ENCODE measurements at places on chromosomes 6 and 20.

- no peak for DNase-seq
Observed at GRCh38 chr6:6166064-6166463, 154.4 kb downstream of the F13A1 start.

DNA sequence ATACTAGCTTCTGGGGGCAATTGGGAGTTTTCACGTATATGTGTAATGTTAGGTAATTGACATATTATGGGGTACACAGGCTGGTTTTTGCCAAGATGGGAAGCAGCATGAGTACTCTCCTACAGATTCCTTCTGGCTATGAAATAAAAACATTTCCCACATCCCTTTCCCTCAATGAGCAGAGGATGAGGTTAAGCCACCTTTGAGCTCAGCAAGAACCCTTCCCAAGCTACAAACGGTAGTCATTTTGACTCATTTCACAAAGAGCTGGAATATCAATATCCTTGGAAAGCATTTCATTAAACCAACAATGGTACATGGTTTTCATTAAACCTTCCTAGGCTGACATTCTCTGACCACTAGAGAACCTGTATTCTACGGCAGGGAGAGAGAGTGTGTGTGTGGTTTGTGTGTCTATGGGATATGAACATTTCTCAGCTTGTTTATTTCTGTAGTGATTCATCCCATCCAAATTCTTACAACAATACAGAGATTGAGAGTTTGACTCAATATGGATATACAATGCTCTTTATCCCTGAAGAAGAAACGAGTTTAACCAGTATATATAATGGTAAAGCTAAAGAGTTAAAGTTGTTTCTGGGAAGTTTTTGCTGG lies 119.5 kb downstream of the ARHGAP18 start:
- DNase-seq: no peak

- DNase-seq: no peak
Observed at GRCh38 chr6:35195120-35195780, 18.5 kb upstream of the SCUBE3 start.

- DNase-seq: no peak
Observed at GRCh38 chr6:15628499-15629131, 34.2 kb downstream of the DTNBP1 start.

DNA sequence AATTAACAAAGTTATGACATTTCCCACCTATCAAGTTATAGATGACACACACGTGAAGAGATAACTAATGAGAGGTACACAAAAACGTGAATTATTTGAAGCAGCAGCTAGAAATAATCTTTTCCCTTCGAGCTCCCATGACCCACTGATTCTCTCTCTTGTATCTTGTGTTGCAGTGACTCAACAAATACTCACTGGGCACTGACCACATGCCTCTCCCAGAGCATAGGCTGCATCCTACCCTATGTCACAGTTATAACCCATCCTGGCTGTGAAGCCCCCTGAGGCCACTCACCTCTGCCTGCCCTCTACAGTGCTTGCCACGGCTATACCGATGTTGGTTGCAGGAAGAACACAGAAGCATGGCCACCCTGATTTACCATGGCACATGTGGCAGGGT lies 91.8 kb downstream of the INSM1 start:
- DNase-seq: no peak

DNA sequence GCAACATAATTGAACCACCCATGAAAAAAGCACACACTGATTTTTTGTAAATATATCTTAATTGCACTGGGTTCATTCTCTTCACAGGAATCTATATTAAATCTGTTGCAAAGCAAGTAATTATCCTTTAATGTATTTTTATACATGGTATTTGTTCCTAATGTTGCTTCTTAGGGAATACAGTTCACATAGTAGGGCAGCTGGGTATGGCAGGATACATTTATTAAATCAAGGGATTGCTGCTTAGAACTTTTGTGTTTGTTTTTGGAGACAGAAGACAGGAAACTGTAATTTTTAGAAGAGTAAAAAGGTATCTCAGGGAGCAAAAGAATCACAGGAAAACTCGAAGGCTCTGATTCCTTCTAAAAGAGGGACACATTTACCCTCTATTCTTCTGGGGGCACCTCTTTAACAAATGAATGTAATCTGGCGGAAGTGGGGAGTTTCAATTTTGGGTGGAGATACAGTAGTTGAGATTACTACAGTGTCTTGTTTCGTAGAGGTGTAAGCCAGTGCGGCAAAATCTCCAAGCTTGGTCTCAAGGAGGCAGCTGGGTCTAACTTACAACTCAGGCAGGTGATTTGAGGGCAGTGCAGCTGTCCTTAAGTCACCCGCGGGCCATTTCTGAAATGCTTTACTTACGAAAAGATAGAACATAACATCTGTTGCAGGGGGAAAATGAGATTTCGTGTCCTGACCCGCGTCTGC lies 812 bp upstream of the SMIM13 start:
- peak; percentile 29 for DNase-seq

DNA sequence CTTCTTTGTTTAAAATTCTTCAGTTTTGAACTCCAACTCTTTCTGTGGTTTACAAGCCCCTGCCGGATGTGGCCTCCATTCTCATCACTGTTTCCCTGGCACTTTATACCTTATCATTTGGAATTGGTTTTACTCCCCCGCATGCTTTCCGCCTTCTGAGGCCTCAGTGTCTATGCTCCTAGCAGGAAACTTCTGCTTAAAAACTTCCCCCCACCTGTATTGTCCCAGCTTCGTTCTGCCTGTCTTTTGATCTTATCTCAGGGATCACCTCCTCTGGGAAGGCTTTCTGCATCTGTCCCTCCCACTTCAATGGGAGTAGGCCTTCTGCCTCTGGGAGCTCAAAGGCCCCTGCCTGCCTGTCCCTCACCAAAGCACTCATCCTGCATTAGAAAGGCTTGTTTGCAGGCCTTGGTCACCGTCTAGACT lies 3.4 kb upstream of the ANGPT4 start:
- no peak for DNase-seq

DNA sequence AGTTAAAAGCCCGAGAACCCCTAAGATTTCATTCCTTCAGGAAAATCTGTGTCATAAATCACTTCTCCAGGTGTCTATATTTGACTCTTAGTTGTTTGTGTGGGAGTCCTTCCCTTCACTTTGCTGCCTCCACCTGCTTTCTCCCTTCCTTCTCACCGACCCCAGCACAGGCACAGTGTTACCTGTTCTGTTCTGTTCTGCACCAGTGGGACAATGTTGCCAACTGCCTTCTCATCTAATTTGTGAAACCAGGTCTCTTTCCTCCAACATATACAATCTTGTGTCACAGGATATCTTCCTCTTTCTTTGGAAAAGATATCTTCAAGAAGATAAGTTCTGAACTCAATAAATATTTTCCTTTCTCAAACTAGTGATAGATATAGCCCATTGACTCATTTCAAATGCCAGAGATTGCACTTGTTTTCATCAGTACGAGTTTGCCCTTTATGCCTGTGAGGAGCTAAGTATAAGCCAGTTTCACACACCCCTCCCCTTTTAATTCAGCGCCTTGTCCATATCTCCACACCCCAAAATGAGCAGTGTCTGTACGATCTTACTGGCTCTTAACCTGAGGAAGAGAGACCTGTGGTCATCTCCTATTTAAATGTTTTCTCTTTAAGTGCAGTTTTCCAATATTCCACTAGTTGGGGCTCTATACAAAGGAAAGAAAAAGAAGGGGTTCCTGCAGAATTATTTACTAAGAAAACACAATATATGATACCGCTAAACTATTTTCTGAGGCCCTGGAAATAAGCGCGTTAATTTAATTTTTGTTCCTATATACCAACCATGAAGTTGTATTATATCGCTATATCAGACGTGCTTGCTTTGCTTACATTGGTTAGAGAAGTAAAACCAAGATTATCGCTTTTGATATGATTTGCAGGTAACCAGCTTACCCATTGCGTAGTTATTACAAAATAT lies 81.6 kb upstream of the PREP start:
- DNase-seq: no peak

GRCh38 chr6:71187141-71187540 lies 101.5 kb upstream of the OGFRL1 start:
- no peak for DNase-seq

DNA sequence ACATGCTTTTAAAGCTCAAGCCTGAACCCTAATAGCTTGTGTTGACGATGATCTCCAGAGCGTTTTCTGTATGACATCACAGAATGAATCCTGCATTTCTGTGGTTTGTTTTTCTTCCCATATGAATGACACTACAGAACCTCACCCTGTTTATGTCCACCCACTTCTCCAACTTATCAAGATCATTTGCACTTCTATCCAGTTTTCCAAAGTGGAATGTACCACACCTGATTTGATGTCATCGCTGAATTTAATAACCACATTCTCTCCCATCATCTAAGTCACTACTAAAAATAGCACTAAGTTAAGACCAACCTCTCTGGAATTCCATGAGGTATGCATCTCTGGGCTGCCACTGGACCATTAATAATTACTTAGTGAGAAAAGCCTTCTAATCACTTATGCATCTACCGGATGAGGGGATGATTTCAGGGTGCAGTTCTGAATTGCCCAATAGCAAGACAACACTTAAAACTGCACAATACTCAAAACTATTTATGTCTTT lies 33.3 kb upstream of the CITED2 start:
- no peak for DNase-seq

- DNase-seq: no peak
Observed at GRCh38 chr6:28124971-28125353, 553 bp downstream of the ZSCAN16 start.

GRCh38 chr6:135268740-135269139 lies 87.6 kb downstream of the MYB start:
- no peak for DNase-seq

DNA sequence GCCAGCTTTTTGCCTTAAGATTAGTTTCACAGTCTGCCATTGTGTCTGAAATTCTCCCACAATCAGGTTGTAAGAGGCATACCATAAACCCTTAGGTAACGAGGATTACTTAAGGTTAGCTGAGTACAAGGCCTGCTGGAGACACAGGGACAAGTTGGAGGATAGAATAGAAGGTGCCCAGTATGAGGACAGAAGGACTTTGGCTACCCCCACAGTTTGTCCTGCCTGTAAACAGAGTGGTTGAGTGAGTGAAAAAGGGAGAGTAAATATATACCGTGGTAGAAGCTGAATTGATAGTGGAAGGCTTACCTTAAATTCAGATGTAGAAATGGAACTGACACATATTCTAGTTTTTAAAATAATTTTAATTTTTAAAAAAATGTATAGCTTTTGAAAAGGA lies 19.3 kb downstream of the RPRD1B start:
- no peak for DNase-seq

GRCh38 chr20:53738945-53739798 lies 145.5 kb upstream of the ZNF217 start:
- DNase-seq: no peak

GRCh38 chr6:167786853-167787675 lies 39.6 kb upstream of the AFDN start:
- DNase-seq: no peak

GRCh38 chr6:112237595-112237994 lies 16.8 kb downstream of the LAMA4 start:
- DNase-seq: no peak

- no peak for DNase-seq
Observed at GRCh38 chr20:60054716-60055634, 96.8 kb downstream of the CDH26 start.

DNA sequence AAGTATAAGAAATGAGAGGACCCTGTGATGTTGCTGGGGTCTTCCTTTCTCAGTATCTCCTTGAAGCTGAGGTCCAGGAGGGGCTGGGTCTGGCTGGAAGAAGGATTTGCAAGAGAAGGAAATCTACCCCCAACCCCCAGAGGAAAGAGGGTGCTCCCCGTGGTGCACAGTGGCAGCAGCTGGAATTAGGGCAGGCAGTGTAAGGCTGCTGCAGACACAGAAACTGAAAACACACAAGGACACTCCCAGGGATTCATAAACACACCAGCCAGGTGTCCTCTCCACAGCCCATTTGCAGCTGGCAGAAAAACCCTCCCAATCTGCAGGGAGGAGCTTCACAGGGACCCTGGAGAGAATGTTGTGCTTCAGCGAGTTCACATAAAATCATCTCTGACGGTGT lies 297.2 kb downstream of the CDH26 start:
- DNase-seq: no peak

DNA sequence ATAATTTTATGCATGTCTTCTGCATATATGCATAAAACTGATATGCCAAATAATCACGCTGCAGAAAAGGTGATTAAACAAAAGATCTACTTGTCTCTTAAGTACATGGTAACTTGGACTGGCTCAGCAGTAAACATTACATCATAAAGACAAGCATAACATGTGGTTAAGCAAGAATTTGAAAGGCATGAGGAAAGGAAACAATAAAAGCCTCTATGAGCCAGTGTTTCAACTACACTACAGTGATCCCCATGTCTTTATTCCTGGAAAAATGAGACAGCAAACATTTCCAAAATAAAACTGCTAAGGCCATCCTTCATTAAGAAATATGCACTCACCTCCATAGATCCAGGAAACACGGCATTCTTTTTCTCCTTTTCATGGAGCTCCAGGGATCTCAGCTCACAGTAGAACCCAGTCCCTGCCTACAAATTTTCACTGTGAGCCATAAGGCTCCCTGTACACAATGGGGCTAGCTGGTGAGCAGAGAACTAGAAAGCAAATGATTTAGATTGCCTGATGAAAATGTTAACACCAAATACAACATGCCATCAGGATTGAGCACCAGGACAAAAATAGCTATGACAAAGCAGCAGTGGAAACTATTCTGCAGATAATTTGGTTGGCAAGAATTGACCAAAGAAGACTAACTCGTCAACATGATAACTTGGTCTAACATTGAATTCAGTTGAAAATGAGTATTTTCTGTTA lies 156.1 kb downstream of the COL21A1 start:
- no peak for DNase-seq

DNA sequence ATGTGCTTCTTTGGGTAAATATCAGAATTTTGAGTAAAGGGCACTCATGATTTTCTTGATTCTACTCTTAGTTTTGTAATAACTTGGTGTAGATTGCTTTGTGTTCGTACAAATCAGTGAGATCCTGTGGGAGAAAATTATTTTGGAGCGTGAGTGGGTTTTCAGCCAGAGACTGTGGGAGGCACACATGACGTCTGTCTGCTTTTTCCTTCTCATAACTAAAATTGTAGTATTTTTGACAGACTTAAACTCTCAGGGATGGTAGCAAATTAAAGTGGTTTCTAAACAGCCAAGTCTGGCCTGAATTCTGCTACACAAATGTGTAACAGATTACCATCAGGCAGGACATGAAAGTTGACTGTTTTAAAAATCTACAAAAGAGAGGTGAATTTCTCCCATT lies 222.6 kb downstream of the OTOR start:
- no peak for DNase-seq

GRCh38 chr20:21074605-21075336 lies 31.4 kb downstream of the LINC00237 start:
- no peak for DNase-seq

- no peak for DNase-seq
Observed at GRCh38 chr20:37911838-37912281, 8.9 kb downstream of the VSTM2L start.

GRCh38 chr6:17224056-17224455 lies 57.1 kb upstream of the RBM24 start:
- DNase-seq: no peak

GRCh38 chr6:147046141-147046877 lies 157.9 kb upstream of the STXBP5 start:
- no peak for DNase-seq

- DNase-seq: no peak
Observed at GRCh38 chr6:140079328-140079727, 704.9 kb upstream of the CITED2 start.

- DNase-seq: peak; percentile 80
Observed at GRCh38 chr6:27078734-27079357, 168.7 kb upstream of the PRSS16 start.

Measured in NCI-H1930 (cell line).